ENCODE measurements at places on chromosomes 7 and 10.

DNA sequence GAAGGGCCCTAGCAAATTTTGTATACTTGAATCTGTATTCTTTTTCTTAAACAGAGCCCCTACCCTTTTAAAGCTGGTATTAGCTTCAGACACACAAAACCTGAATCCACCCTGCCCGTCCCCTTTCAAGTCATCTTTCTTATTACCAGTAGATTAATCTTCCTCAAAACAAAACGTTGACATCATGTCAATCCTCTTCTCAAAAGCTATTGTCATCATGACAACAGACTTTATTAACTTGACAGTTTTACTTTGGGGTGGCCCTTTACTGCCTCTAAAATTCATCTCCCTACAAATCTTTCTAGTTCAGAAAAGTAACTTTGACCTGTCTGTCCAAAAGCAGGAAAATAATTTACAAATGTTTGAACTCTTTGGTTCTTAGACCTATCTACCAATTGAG lies 21.5 kb upstream of the IFRD1 start:
- DNase-seq = no peak

DNA sequence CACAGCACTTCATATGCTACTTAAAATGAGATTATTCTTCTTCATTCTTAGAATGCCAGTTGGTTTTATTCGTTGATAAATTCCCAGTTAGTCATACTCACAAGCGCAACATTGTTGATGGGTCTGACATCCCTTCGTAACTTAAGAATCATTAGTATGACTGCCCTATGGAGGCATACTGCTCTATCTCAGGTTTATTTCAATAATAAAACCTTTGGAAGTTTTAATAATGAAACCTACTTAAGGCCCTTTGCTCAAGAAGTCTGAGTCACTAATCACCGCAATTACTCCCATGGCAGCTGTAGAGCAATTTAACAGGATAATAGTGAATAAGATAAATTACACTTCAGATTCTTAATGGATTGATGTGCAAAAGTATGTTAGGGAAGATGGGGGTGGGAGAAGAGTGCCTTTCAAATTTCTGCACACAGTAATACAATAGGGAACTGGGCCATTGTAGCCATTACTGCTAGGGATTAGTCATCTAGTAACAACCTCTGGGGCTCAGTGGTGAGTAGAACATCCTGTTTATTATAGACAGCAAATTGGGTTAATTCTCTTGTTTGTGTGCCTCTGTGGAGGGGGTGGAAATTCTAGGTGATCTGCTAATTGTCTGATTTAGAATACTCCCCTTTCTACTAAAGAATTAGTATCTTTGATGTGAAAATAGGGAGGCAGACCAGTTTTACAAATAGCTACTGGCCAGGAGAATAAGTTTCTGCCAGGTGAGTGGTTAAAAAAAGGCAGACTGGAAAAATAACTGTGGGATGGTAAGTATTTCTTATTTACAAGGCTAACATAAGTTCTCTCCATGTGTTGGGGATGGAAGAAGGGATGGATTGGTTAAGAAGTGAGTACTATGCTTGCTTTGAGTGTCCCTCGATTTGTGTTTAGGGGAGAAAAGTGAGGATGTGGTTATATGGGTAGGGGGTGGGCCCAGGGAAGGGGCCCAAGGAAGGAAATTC lies 74.5 kb upstream of the VKORC1L1 start:
- no peak for DNase-seq

DNA sequence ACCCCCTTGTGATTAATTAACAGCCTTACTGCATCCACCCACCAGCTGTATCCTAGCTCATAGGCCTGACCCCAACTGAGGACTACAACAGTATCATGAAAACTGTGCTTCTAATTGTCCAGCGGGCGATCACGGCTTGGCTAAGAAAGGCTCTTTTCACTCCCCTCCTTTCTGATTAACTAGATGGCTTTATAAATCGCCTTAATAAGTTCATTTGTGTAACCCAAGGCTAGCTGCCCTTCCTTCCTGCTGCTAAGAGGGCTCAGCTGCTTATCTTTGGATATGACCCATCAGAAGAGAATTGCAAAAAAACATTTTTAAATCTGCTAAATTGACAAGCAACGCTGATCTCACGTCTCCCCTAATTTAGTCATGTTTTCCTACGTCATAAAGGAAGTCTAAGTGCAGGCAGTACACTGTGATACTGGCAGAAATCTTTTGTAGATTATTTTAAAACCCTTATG lies 163.0 kb upstream of the LAMB4 start:
- DNase-seq = no peak

DNA sequence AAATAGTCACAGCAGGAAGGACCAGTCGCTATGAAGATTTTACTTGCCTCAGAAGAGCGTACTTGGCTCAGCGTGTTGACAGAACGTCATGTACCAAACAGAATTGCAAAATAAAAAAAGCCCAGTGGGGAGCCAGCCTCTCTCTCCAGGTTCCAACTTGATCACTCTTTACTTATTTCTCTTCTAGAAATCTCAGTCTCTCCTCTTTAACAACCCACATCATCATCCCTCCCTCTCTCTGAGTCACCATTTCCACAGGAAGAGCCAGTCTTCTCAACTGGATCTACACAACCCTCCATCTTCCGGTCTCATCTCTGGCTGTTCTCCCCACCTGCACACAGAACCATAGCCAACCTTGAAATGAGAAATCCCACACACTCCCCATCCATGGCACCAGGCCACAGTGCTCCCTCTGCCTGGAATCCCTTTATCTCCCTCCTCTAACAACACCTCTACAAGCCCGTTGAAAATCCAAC lies 718.3 kb downstream of the GRID1 start:
- DNase-seq = no peak

- DNase-seq = no peak
Observed at GRCh38 chr7:140000666-140001268, 62.0 kb downstream of the PARP12 start.

- no peak for DNase-seq
Observed at GRCh38 chr7:131568970-131569369, 12.5 kb upstream of the PODXL start.

DNA sequence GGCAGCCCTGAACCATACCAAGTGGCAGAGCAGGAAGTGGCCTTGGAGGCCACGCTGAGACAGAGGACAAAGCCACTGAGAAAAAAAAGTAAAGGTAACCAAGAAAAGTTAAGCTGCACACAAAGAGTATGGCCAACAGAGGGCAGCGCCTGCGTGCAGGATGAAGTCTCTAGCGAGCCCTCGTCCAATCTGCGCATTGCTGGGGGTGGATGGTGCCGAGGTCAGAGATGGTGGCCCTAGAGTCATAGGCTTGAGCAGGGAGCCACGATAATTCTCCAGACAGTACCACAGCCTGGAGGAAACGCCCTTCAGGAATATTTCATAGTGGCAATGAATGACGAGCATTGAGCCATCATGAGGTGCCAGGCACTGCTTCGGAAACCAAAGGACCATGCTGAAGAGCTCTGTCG lies 9.7 kb downstream of the ATP6V0E2 start:
- DNase-seq = no peak

- DNase-seq = no peak
Observed at GRCh38 chr10:89025453-89025852, 34.9 kb downstream of the FAS start.

DNA sequence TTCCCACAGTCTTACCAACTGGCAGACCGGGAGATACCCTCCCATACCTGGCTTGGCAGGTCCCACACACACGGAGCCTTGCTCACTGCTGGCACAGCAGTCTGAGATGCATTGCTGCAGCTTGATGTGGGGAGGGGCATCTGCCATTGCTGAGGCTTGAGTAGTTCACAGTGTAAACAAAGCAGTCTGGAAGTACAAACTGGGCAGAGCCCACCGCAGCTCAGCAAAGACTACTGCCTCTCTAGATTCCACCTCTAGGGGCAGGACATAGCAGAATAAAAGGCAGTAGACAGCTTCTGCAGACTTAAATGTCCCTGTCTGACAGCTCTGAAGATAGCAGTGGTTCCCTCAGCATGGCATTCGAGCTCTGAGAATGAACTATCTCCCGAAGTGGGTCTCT lies 69.6 kb upstream of the RELN start:
- DNase-seq = no peak

- no peak for DNase-seq
Observed at GRCh38 chr7:85897967-85898366, 711.1 kb upstream of the SEMA3D start.

GRCh38 chr10:22667093-22667480 lies 47.3 kb downstream of the PIP4K2A start:
- no peak for DNase-seq
